Stimulated activated CD8-positive, alpha-beta memory T cell treated with anti-CD3 and anti-CD28 coated beads, Interleukin-4, amount 100 ng/mL, for 1 hour (primary cell): ENCODE measurements at places on chromosomes 2 and 18.

DNA sequence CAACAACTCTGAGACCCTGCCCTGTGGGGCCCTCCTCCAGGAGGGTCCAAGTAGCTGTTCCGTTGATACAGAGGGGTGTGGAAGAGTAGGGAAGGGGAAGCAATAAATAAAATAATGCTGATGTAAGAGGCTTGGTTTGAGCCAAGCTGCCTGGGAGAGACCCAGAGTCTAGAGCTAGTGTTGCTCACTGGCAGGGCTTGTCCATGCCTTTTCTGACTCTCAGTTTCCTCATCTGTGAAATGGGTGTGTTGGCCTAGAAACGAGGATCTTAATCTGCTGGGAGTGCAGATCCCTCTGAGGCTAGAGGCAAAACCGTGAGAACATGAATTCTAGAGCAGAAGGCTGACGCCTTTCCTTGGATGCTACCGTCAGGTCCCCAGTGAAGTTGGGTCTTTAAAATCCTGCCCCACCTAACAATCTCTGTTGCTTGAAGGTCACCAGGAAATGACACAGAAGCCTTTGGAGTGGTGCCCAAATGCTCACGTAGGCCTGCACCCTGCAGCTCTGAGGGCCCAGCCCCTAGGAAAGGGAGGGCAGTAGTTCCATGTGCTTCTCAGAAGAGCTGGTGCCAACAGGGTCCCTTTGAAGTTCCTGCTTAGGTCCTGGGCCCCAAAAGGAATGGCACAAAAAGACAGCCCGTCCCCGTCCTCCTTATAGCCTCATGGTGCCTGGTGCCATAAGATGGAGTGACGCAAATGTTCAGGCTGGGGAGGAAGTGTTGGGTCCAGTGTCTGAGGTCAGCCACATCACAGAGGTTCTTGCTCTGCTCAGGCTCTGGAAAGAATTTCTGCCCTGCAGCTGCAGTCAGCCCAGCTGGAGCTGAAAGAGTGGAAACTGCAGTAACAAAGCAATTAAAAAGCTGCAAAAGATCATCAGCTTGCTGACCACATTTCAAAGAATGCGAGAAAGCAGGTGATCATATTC, 73.2 kb upstream of the SMAD2 start:
- DNase-seq: no peak

DNA sequence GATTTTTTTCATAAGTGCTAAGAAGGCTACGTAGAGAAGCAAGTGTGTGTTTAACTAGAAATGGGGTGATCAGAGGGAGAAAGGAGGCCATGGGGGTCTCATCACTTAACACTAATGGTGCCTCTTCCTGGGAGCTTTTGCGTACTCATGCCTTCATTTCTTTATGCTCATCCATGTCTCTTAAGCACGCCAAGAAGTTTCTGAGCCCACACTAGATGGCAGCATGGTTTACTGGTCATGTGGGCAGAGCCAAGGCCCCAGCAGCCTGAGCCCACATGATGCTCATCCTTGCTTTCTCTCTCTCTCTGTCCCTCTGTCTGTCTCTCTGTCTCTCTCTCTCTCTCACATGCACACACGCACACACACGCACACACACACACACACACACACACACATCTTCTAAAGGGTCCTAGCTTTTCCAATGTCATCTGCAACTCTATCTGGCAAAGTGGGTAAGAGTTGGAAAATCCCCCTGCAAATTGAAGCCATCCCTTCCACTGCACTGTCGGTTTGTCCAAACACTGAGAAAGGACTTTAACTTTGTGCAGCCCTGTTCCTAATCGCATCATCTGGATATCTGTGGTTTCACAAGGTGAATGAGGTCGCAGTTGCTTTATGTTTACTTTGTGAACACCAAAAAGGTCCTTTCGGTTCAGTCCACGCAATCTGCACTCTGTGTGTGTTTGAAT, 137.1 kb upstream of the CCDC68 start:
- no peak for DNase-seq

DNA sequence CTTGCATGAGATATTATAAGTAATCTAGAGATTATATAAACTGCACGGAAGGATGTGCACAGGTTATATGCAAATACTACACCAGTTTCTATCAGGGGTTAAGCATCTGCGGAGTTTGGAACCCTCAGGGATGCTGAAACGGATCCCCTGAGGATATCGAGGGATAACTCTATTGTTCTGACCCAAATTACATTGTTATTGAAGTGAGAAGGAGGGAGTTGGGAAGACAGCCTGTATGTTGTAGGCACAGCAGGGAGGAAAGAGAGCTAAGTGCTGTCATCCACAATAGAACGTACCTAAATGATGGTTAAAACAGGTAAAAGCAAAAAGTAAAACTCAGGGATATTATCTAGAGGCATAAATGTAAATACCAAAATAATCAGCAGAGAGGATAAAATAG, 44.6 kb upstream of the SMAD2 start:
- no peak for DNase-seq

DNA sequence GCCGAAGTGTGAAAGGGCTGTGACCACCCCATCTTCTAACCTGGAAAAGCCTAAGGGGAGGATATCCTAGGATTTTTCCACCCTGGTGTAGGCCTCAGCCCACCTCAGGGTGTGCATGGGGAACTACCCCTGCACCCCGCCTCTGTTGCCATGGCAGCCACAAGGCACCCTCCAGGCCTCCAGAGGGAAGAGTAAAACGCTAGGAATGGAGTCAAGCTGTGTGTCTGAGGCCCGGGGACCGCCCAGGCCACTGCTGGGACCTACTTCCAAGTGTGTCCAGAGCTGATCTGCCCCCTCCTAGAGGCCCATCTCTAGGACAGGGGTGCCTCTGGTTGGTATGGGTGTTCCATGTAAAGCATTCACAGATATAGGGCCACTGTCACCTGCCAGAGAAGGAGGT, 86.7 kb downstream of the PLB1 start:
- DNase-seq: no peak

GRCh38 chr2:43193652-43194120, 32.7 kb downstream of the ZFP36L2 start:
- no peak for DNase-seq

- no peak for DNase-seq
These were observed 260.9 kb downstream of the PLCL1 start for GRCh38 chr2:198065322-198065721.

DNA sequence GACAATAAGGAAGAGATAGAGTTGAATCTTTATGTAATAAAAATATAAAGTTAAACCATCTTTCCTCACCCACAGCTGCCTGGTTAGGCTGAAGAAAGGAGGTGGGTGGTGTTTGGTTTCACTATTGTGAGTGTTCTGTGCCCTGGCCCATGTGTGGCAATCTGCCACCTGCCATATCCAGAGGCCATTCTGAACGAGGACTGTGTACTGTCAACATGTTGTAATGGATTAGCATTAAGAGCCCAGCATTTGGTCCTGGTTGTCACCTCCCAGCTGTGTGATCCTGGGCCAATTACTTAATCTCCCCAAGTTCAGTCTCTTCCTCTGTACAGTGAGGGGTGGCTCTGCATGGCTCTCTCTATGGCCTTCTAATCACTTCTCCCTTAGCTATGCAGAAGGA, 118.2 kb upstream of the SEC11C start:
- DNase-seq: no peak

GRCh38 chr2:232527905-232528470, 2.0 kb downstream of the CHRND start:
- DNase-seq: no peak

- no peak for DNase-seq
These were observed 76.4 kb upstream of the ZEB2 start for GRCh38 chr2:144596073-144596871.

- DNase-seq: no peak
These were observed 151.4 kb downstream of the ACKR3 start for GRCh38 chr2:236720974-236721540.

- DNase-seq: no peak
These were observed 300.6 kb downstream of the EIPR1 start for GRCh38 chr2:3076848-3077642.
